CD4-positive, alpha-beta T cell treated with Interleukin-12 subunit alpha and Interleukin-12 subunit beta, for 1 hour (primary cell): ENCODE measurements at places on chromosomes 7 and 10.

DNA sequence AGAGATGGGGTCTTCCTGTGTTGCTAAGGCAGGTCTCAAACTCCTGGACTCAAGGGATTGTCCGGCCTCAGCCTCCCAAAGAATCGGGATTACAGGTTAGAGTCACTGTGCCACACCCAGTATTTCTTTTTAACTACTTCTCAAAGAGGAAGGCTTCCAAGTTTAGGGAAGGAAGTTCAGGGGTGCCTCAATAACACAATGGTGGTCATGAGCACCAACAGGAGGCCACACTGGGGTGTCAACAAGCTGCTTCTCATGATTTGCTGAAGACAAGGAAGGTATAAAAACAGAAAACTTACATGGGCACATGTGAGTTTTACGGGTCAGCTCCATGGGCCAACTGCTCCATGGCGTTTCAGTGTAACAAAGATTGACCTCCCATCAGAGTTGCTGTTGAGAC lies 160.5 kb downstream of the TNS3 start:
- DNase-seq, result no peak

DNA sequence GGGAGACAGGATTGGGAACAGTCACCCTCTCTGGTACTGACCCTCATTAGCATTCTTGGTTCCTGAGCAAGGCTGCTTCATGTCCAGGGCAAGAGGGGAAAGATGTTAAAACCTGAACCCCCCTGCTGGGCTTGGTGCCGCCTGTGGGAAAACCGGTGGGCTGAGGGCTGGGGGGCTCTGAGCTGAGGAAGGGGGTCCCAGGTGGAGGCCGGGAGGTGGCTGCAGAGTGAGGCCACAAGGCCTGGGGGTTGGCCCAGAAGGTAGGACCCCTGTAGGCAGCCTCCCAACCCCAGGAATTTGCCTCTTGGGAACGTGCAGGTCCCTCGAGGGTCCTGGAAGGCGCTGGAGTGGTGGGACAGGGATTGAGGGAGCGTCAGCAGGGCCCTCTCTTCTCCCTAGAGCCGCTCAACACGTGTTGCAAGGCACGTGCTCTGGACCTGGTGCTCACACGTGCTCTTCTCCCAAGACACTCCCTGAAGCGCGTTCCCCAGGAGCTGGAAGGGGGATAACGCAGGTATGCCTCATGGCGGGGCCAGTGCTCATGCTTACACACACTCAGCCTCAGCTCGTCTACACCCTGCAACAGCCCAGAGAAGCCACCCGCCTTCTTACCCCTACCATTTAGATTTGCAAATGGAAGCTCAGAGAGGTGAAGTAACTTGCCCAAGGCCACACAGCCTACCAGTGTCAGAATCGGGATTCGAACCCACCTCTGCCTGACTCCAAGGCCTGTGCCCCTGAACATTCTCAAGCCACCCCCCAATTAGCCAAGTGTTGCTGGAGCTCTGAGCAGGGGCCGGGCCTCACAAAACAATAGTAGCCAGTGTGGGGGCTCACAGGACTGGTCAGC lies 64.4 kb downstream of the LHPP start:
- DNase-seq, result no peak

DNA sequence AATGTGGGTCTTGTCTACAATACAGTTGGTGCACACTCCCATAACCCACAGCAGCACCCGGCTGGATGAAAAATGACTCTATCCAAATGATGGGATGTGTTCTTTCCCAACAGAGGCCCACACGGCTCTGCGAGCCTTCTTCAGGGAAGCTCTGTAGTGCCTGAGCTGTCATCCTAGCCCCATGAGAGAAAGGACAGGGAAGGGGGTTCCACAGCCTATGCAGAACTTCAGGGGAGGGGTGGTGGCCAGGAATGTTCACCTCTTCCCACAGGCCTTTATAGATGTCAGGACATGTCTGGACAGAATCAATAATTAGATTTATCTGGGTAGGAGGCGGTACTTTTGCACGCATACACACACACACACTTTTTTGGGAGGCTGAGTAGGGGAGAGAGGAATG lies 109.0 kb downstream of the JCAD start:
- no peak for DNase-seq

DNA sequence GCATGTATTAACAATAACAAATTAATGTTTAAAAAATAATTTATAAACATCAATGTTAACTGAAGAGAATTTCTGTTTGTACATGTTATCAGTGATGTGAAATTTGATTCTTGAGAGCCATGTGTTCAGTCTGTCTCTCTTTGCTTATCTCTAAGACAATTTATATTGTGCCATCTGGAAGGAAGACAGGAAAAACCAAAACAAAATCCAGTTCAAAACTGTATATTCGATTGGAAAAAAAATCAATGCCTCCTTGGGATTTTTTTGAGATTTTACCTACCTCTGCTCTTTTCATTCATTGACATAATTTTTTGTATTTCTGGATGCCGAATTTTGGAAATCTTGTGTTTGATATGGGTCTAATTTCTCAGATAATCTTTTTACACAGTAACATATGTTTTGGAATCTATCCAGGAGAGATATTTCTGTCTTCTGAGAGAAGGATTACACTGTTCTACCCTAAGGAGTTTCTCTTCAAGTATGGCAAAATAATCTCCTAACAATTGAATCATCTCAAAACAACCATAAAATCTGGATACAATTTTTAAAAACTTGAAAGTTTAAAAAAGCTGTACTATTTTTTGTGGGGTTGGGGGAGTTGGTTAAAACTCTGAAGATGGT lies 311.9 kb upstream of the GNAI1 start:
- DNase-seq, result no peak

GRCh38 chr10:97571622-97572021 lies 957 bp upstream of the ANKRD2 start:
- no peak for DNase-seq

DNA sequence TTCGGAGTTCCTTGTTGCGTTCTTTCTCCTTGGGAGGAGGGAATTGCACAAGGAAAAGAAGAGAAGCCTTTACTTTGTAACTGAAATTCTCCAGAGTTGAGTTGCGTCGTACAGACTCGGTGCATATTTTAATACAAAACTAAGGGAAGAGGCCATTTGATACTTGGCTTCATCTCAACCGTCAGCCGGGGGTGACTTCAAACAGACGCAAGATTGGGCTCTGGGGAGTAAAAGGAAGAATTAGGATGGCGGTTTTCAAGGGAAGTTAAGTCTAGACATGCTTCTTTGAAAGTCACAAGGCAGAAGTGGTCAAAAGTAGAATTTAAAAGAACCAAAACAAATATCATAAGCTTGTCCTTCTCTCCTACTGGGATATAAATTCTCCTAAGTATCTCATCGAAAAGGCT lies 1.6 kb downstream of the PRR15 start:
- no peak for DNase-seq

- DNase-seq, result no peak
Measured at GRCh38 chr7:641269-641671, 85.2 kb upstream of the DNAAF5 start.

- no peak for DNase-seq
Measured at GRCh38 chr7:2011266-2012043, 221.3 kb downstream of the MAD1L1 start.

DNA sequence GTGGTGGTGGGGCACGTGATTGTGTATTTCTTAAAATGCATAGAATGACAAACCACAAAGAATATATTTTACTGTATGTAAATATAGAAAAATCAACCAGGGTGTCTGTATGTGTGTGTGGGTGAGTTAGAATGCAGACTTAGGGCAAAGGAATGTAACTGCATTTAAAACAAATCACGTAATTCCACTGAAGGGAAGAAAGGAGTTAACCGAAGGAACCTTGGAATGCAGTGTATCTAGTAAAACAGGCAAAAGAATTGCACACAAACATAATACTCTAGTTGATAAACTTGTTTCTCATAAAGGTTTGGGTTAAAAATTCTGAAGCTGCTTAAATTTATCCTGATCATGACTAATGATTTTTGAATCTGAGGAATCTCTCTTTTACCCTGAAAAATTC lies 134.9 kb downstream of the ADRA2A start:
- no peak for DNase-seq

GRCh38 chr10:129958148-129958628 lies 5.9 kb downstream of the EBF3 start:
- no peak for DNase-seq

DNA sequence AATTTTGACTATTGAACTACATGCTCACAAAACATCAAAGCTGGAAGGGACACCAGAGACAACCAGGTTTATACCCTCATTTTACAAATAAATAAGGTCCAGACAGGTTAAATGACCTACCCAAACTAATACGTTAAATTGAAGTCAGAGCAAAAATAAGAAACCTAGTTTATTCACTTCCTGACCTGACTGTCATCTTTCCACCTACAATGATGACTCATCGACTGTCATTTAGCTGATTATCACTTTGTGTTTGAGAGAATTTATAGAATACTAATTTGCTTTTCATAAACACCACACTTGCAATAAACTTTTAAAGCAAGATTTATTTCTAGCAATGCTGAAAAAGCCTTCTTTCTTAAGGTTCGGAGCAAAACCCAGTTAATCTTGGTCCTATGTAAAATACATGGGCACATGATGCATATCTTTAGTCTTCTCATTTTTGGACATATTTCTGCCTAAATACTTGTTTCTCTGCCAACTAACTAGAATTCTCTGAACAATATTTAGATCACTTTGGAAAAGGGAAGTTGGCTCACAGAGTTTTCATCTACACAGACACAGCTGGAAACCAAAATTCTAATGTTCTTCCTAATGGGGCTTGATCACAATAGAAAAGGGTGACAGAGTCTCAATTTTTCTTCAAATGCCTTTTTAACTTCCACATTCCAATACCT lies 16.7 kb upstream of the LRRN3 start:
- DNase-seq, result no peak

GRCh38 chr10:11189582-11190376 lies 172.1 kb downstream of the CELF2 start:
- no peak for DNase-seq

- DNase-seq, result no peak
Measured at GRCh38 chr10:67794256-67794655, 43.7 kb downstream of the DNAJC12 start.

DNA sequence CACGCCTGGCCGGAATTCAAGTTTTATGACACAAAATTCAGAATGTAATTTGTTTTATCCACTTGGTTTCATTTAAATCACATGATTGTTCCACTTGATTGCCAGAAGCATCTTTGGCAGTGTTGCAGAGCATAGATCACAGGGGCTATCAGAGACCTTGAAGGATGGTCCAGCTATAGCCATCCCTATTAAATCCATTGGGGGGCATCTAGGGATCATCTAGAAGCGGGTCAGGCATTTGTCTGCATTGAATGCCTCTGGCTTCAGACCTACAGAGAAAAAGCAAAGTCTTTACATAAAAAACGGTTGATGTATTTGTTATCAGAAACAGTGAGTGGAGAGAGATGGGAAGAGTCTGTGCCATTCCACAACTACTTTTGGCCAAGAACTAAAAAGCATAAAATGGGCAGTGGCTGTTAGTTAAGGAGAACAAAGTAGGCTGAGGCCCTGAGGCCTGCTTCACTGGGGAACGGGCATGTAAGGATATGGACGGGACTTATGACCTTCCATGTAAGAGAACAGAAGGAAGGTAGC lies 146.3 kb downstream of the NXPH1 start:
- DNase-seq, result no peak

- DNase-seq, result no peak
Measured at GRCh38 chr10:44244745-44245600, 139.9 kb downstream of the CXCL12 start.

GRCh38 chr10:689121-689451 lies 382 bp downstream of the DIP2C start:
- DNase-seq, result no peak

- DNase-seq, result peak; percentile 75
Measured at GRCh38 chr10:79286318-79286951, 60.8 kb upstream of the PPIF start.

DNA sequence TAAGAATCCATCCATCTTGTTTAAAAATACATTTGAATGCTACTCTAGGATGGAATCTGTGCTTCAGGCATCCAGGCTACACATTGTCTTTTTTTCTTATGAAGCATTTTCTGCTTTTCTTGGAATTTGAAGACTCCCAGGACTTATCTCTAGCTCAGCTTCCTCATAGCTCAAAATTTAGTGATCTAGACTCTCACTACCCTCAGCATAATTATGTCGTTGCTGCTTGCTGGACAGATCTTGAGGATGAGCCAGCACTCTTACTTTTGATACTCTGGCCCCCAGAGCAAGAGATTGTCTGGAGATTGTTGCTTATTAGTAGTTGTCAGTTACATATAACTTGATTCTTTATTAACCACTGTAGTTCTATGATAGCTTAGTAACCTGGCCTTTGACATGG lies 83.3 kb upstream of the FGL2 start:
- DNase-seq, result no peak
